RKO (cell line): ENCODE measurements at places on chromosomes 3 and 15.

- DNase-seq = no peak
Observed at GRCh38 chr3:64240959-64241358, 15.7 kb upstream of the PRICKLE2 start.

DNA sequence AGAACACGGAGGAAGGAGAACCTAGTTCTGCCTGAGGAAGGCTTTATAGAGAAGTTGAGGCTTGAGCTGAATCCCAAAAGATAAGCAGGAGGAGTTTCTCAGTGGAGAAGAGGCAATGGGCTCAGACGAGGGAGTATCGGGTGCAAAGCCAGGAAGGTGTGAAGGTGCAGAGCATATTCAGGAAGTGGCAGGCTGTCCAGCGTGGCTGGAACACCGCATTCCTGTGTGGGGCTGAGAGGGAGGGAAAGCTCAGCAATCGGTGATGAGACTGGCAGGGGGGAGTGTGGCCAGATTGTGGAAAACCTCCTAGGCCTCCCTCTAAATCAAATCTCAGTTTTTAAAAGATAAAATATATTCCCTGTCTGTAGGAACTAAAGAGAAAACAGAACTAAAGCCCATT is 63.0 kb downstream of the ARHGAP31 start:
- no peak for DNase-seq

DNA sequence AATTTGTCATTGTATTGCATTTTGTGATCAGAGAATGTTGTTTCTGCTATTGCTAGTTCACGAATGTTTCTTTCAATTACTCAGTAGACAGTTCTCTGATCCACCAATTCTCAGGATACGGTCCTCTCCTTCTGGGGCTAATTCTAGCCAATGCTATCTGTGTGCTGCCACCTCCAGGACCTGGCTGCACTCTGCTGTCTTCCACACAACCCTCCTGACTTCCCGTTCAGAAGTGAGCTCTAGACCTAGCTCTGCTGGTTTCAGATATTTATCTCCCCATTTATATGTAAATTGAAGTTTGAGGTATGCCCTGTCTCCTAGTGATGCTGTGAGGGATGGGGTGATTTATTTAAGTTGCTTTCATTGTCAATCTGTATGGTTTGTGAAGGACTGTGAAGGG is 21.7 kb upstream of the UBL7 start:
- DNase-seq = peak; percentile 26

GRCh38 chr3:23202203-23202920 is 765 bp upstream of the UBE2E2 start:
- DNase-seq = no peak

GRCh38 chr3:63508771-63509170 is 143.7 kb upstream of the SNTN start:
- no peak for DNase-seq

GRCh38 chr3:141127344-141128125 is 76.4 kb downstream of the SPSB4 start:
- no peak for DNase-seq

- DNase-seq = no peak
Observed at GRCh38 chr3:71067977-71068654, 515.4 kb downstream of the FOXP1 start.

- DNase-seq = no peak
Observed at GRCh38 chr15:77107068-77107467, 36.2 kb upstream of the TSPAN3 start.

GRCh38 chr3:196918968-196919367 is 23.4 kb downstream of the NCBP2 start:
- DNase-seq = no peak

DNA sequence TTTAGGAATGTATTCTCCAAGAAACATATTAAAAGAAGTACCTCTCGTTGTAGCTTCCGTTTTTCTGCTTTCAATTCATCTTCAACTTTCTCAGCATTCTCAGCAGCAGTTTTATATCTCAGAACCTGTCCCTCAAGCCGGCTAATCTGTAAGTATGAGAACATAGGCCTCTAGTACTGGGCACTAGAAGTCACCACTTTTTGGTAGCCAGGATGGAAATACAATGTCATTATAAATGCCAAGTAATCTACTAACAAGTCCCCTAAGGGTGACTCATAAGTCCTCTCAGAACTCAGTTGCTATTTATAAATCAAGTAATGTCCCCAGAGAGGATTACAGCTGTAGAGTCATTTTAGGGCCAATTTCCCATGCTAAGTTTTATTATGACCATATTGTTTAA is 61.1 kb downstream of the MLH1 start:
- peak; percentile 66 for DNase-seq

DNA sequence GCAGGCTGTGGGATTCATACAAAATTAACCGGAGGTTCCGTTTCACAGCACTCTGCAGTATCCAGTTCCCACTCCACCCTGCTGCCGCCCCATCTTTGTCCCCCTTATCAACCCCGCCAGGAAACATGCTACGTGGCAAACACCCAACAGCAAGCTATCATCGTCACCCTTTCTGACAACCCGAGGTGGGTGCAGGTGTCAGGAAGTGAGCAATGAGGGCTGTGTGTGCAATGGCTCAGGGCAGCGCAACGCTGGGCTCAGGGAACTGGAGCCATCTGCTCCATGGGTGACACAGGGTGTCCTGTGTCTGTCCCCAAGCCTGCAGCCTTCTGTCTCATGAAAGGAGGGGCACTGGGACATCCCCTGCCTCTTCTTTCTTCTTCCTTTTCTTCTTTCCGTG is 60.9 kb downstream of the ATP2B2 start:
- no peak for DNase-seq

GRCh38 chr3:32553973-32554372 is 16.7 kb downstream of the DYNC1LI1 start:
- DNase-seq = no peak

GRCh38 chr15:40238532-40239403 is at the start of gene PAK6:
TSS of gene PAK6 (plus strand) at chr15:40239063. CDS start at chr15:40264786, 25,723 bp downstream.
- peak; percentile 85 for DNase-seq
